ENCODE measurements at places on chromosomes 7 and 10. TPM values are rescaled to one million over a fixed set of nuclear protein-coding genes. Genes with fewer than 3 reads are reported as not detected.
A peak's percentile ranks its signal among the peaks of the same experiment; 100 is the strongest.

UCN3 gene
- not detected for total RNA-seq

CRYGN gene
- 0.17 TPM for total RNA-seq

SYPL1 gene
- total RNA-seq: 69.7 TPM

MUC12 gene
- 8.7 TPM for total RNA-seq

CYP2W1 gene
- total RNA-seq: not detected

C10orf67 gene
- not detected for total RNA-seq

ZNF775 gene
- total RNA-seq: 18.2 TPM

AKR1B1 gene
- total RNA-seq: 111 TPM

CACNB2 gene
- not detected for total RNA-seq

ANXA8L1 gene
- 26.7 TPM for total RNA-seq

ADO gene
- total RNA-seq: 27.4 TPM

DPP6 gene
- 0.24 TPM for total RNA-seq

DNAH11 gene
- 30.2 TPM for total RNA-seq

ERVW-1 gene
- total RNA-seq: not detected

DNA sequence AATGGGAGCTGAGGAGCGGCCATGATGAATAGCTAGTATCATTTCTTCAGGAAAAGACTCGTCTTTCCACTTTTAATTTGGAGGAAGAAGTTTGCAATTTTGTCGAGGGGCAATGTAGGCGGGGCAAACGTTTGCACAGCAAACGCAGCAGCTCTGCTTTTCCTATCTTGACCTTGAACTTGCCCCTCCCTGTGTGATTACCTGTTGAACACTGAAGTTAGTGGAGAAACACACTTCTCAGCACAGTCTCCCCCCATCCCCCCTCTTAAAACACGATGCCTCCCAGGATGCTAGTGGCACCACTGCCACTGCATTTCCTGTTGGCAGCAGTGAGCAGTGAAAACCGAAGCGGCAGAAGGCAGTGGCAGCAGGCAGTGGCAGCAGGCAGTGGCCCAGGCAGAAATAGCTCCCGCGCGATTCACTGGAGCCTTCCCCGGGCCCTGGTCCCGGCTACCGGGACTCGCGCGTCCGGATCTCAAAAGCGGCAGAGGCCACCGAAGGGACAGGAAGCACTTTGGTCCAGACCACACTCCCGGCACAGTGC is at the start of gene EPDR1:
Gene EPDR1, plus strand, starts transcription at position 336 of the 544 bp plus-strand sequence. CDS start 300 bp downstream, outside the sequence.
- peak; percentile 91 for DNase-seq

- peak; percentile 87 for DNase-seq
Observed at GRCh38 chr10:123808906-123809305, 82.7 kb downstream of the CPXM2 start.

DNA sequence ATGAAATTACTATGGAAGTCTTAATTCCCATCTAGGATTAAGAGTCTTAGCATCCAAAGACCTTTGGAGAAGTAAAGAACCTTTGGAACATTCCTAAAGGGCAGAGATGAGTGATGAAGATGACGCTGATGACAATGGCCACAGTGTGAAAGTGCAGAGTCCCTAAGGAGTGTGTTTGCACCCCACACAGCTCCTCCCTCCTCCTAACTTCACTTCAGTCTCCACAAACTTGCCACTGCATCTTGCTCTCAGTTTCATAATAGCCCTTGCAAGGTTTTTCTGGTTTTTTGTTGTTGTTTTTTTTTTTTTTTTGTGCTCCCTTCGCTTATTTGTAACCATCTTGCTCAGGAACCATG is 117.5 kb upstream of the ANLN start:
- no peak for DNase-seq

DNA sequence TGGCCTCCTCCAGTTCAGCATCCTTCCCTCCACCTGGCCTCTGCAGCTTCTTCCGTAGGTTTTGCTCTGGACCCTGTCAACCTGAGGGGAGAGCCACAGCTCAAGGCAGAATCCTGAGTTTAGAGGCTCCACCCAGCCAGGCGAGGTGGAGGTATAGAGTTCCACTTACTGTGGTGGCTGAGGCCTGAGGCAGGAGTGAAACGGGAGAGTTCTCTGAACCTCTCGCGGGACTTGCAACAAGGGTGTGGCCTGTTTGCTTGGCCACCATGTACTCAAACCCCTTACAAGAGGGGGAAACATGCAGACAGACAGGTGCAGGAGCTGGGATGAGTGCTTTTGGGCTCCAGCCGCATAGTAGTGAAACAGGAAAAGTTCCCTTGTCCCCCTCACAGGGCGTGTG is 154.0 kb upstream of the C7orf33 start:
- no peak for DNase-seq

DNA sequence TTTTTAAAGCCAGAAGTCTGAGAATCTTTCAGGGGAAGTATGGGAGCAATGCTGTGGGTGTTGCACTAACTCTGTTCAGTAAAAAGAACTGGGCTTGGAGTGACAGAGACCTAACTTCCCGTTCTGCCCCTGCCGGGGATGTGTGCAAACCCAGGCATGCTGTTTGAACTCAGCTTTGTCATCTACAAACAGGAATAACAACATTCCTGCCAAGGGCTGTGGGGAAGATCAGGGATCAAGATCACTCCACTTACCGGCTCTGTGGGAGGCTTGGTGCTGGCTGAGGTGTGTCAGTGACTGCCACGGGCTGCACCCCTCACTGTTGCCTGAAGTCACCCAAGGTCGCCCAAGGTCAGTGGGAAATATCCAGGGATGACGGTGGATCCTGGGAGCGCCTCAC is 23.1 kb upstream of the DRGX start:
- DNase-seq: no peak

GRCh38 chr7:135253851-135254771 is 20.5 kb downstream of the STRA8 start:
- DNase-seq: peak; percentile 78

GRCh38 chr7:112740667-112741066 is 49.5 kb downstream of the TMEM168 start:
- DNase-seq: no peak

DNA sequence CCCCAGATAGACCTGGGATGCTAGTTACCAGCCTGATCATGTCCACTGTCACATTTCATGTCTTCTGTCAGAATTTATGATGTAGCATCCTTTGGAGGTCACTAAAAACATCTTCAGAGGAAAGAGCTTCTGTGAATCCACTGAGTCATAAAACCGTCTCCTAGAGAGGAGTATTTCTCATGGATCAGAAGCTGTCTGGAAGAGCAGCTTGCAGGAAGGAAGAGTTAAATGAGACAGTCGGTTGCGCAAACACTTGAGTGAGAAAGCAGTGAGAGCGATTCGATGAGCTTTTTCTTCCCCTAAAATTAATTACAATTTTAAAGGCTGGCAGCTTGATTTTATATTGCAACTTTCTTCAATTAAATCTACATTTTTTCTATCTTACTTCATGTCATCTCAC is 47.2 kb upstream of the WDR11 start:
- DNase-seq: no peak

DNA sequence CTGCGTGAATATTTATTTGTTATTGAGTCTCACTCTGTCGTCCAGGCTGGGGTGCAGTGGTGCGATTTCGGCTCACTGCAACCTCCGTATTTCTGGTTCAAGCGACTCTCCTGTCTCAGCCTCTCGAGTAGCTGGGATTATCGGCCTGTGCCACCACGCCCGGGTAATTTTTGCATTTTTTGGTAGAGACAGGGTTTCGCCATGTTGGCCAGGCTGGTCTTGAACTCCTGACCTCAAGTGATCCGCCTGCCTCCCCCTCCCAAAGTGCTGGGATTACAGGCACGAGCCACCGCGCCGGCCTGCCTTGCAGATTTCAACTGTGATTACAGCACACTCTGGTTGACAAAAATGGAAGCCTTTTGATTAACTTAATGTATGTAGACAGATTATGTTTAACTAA is 730.0 kb upstream of the VSTM2A start:
- peak; percentile 19 for DNase-seq

GRCh38 chr7:25250386-25250785 is 22.1 kb upstream of the NPVF start:
- no peak for DNase-seq

- DNase-seq: no peak
Observed at GRCh38 chr10:28391283-28391682, 88.4 kb upstream of the MPP7 start.

- no peak for DNase-seq
Observed at GRCh38 chr10:61166065-61166464, 222.1 kb upstream of the RHOBTB1 start.

GRCh38 chr10:35731828-35732227 is 89.7 kb upstream of the FZD8 start:
- DNase-seq: no peak

DNA sequence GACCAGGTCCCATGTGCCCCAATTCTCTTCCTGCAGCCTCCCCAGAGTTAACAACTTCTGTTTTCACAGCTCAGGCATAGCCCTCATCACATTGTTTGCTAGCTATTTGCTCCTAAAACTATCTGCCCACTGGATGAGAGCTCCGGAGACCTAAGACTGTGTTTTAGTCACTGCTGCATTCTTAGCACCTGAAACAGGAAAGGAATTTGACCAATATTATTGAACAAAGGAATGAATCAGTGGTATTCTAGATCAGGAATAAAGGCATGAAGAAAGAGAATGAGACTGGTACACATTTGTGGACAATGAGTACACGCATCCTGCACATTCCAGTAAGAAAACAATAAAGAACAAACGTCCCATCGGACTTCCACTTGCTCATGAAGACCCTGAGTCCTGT is 54.8 kb downstream of the PPP1R17 start:
- no peak for DNase-seq

- no peak for DNase-seq
Observed at GRCh38 chr10:29810816-29811215, 176.0 kb upstream of the SVIL start.

- DNase-seq: no peak
Observed at GRCh38 chr7:81029511-81029910, 110.7 kb upstream of the SEMA3C start.

DNA sequence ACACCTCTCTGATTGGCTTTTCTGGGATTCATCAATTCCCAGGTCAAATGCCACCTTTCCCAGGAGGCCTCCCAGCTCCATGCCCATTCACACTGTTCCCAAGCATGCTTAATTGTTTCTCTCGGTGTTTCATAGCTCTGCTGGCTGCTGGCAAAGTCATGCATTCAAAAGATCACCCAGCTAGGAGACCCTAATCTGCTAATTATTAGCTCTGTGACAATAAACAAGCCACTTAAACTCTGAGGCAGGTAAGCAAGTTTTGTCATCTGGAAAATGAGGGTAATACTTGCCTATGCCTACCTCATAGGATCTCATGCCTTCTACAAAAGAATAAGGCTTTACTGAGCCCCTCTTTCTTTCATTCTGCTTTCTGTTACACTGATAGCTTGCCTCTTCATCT is 828 bp upstream of the KEL start:
- no peak for DNase-seq

- DNase-seq: no peak
Observed at GRCh38 chr10:47027108-47027783, 116.0 kb downstream of the PTPN20 start.

DNA sequence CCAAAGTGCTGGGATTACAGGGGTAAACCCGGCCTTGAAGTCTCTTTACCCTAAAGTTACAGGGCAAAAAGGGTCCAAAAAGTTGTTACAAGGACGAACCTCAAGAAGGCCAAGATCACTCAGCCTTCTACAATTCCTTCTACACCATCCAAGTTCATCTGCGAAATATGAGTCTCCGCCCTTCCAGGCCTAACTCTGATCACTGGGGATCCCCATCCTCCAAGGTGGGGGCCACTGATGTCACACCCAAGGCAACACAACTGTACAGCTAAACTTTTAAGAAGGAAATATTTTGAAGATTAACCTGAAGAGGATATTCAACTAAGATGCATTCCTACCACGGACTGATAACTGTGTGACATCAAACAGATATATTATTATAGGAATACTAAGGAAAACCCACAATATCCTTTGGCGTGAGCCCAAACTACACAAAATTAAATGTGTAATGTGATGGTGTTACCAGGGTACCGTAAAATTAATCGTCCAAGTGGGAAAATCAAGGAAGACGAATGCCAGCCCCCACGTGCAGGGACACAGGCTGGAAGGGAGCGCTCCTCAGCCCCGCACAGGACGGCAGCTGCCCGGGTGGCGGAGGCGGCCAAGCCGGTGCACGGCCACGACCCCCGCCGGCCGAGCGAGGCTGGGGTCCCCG is 1.0 kb downstream of the PAXIP1 start:
- peak; percentile 23 for DNase-seq

DNA sequence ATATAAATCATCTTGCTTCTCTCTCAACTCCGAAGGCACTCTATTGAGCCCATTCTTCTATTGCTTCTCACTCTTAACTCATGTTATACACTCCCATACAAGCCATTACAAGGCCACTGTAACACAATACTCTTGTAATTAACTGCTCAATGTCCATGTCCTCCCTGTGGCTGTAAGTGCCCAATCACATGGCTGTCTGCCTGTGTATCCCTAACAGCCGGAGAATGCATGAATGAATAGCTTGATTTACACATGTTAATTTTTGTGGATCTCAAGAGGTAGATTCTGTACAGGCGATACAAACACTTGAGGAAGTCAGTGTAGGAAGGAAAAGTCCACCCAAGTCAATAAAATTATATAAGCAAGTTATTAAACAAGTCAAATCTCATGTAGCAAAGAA is 215.6 kb downstream of the DOCK4 start:
- no peak for DNase-seq

- DNase-seq: no peak
Observed at GRCh38 chr10:52477305-52477704, 163.2 kb downstream of the DKK1 start.

- DNase-seq: no peak
Observed at GRCh38 chr7:17030559-17030958, 148.8 kb upstream of the AGR3 start.

DNA sequence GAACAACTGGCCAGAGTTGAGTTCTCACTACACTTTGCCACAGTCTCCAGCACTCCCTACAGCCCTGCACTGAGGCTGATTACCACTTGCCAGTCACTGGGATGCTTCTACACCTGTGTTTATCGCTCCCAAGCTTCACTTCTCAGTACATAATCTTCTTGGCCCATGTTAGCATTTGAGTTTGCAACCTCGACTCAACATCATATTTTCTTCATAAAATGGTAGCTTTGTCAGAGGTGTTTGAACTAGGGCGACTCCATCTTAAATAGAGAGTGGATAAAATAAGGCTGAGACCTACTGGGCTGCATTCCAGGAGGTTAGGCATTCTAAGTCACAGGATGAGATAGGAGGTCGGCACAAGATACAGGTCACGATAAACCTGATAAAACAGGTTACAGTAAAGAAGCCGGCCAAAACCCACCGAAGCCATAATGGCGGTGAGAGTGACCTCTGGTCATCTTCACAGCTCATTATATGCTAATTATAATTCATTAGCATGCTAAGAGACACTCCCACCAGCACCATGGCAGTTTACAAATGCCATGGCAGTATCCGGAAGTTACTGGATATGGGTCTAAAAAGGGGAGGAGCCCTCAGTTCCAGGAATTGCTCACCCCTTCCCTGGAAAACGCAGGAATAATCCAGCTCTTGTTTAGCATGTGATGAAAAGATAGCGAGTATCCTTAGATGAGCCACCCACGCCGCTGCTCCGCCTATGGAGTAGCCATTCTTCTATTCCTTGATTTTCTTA is 105.8 kb upstream of the KLF6 start:
- no peak for DNase-seq

Data from Daoy (cell line).